Amygdala (tissue), 56 donors: ENCODE measurements at places on chromosomes 6 and 20.

DNA sequence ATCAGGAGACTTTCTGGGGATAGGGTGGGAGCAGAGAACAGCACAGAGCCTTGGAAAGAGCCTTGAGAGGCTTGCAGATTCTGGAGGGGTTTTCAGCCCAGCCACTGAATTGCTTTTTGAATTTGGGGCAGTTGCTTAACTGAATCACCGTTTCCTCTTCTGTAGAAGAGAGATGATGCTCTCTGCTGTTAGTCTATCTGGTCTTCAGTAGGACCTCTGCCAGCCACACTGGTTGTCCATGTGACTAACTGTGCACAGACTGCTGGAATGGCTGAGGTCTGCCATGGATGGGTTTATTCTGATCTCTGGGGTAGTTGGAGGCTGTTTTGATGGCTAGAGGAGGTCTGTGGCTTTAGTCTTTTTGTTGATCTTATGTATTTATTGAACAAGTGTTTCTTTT is 21.4 kb upstream of the PRDM1 start:
- DNase-seq = no peak

DNA sequence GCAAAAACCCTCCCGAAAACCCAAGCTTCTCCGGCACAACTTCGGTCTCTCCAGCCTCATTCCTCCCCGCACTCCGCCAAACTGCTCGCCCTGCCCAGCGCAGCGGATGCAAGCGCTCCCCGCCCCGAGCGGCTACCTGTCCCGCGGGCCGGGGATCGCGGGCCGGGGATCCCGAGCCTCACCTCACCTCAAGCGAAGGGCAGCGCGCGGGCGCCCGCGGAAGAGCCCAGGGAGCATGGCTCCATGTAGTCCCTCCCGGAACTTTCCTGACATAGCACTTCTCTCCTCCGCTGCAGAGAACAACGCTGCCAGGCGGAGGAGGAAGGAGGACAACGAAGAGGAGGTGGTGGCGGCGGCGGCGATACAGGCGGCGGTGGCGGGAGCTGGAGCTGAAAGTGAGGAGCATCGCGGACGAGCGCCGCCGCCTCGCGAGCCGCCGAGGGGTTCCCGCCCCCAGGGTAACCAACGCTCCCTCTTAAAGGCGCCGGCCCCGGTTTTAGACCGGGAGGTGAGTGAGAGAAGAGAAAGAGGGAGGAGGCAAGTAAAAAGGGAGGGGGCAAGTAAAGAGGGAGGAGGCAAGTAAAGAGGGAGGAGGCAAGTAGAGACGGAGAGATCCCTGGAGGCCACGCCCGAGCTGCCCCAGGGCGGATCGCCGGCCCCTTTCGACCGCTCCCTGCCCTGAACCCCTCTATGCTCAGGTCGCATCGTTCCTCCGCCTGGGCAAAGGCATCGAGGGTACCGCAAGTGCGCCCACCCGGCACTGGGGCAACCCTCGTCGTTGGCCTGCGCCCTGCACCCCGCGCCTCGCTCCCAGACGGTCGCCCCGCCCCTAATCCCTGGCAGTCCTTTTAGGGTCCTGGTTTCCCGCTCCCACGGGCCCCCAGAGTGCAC is at the start of gene GPR63:
Gene GPR63, minus strand, starts transcription at position 397 of the 891 bp plus-strand sequence. CDS start 37,746 bp downstream, outside the sequence.
- peak; percentile 49 for DNase-seq

GRCh38 chr20:23235173-23236027 is 115.2 kb upstream of the NXT1 start:
- DNase-seq = no peak

GRCh38 chr6:97656706-97657350 is 373.8 kb upstream of the MMS22L start:
- no peak for DNase-seq
